Activated CD8-positive, alpha-beta memory T cell treated with anti-CD3 and anti-CD28 coated beads, Interleukin-2, amount 10 ng/mL, durations not matched to agents 7 days and 5 days (primary cell): ENCODE measurements at places on chromosomes 4 and X.
A peak's percentile ranks its signal among the peaks of the same experiment; 100 is the strongest.

DNA sequence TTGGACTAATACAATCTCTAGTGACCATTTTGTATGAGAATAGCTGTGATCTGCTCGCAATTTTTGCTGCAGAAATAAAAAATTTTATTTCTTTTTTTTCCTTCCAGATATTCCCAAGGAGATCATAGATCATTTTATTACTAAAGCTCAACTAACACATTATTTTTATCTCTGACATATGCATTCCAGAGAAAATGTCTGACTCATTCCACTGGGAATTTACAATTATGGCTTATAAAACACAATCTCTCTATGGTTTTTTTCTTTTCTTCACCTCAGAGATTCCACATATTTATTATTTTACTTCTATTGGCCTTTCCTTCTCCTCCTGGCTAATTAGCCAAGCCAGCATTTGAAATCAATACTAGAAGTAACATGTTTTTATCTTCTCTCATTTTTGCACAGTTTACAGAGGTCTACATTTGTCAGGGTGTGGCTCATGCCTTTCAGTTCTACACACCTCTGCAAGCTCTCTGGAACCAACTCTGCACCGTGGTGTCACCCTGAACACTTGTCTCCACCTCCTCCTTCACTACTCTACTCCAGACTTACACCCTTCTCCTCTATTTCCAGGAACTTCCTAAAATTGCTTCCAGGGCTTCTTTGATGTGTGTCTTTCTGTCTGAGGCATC is 59.8 kb upstream of the GPM6A start:
- no peak for DNase-seq

- DNase-seq = no peak
Observed at GRCh38 chrX:23749576-23749975, 6.5 kb upstream of the ACOT9 start.

- no peak for DNase-seq
Observed at GRCh38 chr4:93232883-93233282, 595.7 kb upstream of the ATOH1 start.

- no peak for DNase-seq
Observed at GRCh38 chr4:122453384-122453995, 3.0 kb downstream of the IL2 start.

GRCh38 chr4:188707036-188707435 is 567.8 kb downstream of the TRIML1 start:
- DNase-seq = no peak

DNA sequence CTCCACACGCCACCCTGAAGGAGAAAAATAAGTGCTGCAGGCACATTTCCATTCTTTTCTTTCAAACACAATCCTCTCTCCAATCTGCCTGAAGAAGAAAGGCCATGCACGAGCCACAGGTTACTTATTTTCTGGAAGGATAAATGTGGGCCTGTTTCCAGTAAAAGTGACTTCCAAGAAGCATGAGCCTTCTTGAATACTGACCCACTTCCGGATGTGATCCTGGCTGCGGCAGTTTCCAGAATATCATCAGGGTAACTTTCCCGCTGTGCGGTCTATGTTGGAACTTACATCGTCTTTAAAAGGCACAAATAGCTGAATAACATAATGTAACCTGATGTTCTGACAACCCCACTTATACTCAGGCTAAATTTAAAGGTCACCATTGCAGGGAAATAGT is 66.3 kb upstream of the TAPT1 start:
- DNase-seq = no peak

- DNase-seq = no peak
Observed at GRCh38 chr4:180261346-180261745, 1981.9 kb upstream of the TENM3 start.

DNA sequence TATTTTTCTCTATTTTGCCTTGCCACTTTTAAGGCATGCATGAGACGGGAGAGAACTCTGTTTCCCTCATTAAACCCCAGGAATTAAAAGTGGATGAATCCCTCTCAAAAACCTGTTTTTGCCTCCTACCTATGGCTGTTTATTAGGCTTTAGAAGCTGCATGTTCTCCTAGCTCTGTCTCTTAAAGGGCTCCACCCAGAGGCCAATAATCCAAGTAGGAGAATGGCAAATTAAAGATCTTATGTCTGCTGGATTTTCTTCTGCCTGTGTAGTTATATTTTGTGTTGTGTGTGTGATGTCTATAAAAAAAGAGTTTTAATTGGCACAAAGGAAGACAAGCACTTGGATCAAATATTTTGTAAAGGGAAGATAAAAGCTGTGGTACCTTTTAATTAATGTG is 32.4 kb downstream of the MAGEC1 start:
- no peak for DNase-seq

GRCh38 chr4:98624642-98625041 is 33.8 kb downstream of the TSPAN5 start:
- no peak for DNase-seq

GRCh38 chr4:78527555-78527954 is 24.0 kb upstream of the ANXA3 start:
- DNase-seq = no peak

- DNase-seq = no peak
Observed at GRCh38 chr4:172709376-172709775, 459.2 kb upstream of the GALNT7 start.

GRCh38 chr4:70734168-70734954 is 12.6 kb downstream of the RUFY3 start:
- DNase-seq = peak; percentile 71

- no peak for DNase-seq
Observed at GRCh38 chr4:32135642-32136041, 1415.5 kb downstream of the PCDH7 start.
